Upper lobe of left lung (tissue), 6 donors: ENCODE measurements at places on chromosomes 5 and 9. TPM values are rescaled to one million over a fixed set of nuclear protein-coding genes. Genes with fewer than 3 reads are reported as not detected.

Gene GRM6
- total RNA-seq = not detected

- H3K36me3 ChIP-seq = no peaks in the 10 kb centered on the region
- H3K4me1 ChIP-seq = no peaks in the 10 kb centered on the region
- no peak for DNase-seq
- no peak overlapping the region for H3K4me3 ChIP-seq
- no peak overlapping the region for H3K27ac ChIP-seq
Measured at GRCh38 chr5:20231040-20231439, 243.0 kb upstream of the CDH18 start.

DNA sequence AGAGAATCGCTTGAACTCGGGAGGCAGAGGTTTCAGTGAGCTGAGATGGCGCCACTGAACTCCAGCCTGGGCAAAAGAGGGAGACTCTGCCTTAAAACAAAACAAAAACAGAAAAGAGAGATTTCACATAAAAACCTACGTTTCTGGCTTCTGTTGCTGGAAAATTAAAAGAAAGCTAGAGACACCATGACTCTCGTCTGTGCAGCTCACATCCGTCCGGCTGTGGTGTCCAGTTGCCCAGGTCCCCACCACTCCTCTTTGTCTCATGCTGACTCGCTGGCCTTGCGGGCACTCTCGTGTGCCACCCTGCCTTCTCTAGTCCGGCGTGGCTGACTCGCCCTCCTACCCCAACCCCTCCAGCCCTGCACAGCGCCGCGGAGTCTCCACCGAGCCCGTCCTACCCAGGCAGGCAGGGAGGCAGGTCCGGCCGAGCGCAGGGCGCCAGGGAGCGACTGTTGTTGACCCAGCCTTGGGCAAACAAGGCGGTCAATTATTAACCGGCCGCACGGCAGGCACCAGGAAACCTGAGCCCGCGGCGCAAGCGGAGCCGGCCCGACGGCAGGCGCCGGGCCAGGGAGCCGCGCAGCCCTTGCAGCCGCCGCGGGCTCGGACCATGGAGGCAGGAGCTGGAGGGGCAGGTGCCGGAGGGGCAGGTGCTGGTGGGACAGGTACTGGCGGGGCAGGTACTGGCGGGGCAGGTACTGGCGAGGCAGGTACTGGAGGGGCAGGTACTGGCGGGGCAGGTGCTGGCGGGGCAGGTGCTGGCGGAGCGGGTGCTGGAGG, at the start of gene PRRT1B:
Gene PRRT1B (plus strand): TSS at position 521 of the 783 bp plus-strand sequence. CDS start 93 bp downstream, at position 614.
- H3K36me3 ChIP-seq = no peaks in the 10 kb centered on the region
- H3K4me3 ChIP-seq = peak within 1 kb of the TSS; percentile 51
- peaks cover 14% of the 10 kb centered on the region for H3K4me1 ChIP-seq
- DNase-seq = peak; percentile 91

DNA sequence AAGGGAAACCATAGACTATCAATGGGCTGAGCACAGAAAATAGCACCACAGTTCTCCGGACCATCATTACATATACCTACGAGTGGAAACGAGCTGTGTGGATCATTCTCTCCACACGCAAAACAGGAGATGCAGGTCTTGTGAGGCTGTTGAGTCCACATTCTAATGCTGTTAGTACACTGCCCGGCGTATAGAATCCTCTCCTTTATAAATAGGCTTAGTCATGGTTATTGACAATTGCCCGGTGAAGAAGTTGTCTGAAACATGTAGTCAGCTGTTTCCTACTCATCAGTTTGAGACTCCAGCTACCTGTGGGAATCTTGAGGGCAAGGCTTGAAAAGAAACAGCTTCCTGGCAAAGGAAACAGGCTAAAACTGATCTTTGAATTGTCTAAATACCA, 602.0 kb upstream of the EDIL3 start:
- DNase-seq = no peak
- H3K4me1 ChIP-seq = no peaks in the 10 kb centered on the region
- no peak overlapping the region for H3K4me3 ChIP-seq

DNA sequence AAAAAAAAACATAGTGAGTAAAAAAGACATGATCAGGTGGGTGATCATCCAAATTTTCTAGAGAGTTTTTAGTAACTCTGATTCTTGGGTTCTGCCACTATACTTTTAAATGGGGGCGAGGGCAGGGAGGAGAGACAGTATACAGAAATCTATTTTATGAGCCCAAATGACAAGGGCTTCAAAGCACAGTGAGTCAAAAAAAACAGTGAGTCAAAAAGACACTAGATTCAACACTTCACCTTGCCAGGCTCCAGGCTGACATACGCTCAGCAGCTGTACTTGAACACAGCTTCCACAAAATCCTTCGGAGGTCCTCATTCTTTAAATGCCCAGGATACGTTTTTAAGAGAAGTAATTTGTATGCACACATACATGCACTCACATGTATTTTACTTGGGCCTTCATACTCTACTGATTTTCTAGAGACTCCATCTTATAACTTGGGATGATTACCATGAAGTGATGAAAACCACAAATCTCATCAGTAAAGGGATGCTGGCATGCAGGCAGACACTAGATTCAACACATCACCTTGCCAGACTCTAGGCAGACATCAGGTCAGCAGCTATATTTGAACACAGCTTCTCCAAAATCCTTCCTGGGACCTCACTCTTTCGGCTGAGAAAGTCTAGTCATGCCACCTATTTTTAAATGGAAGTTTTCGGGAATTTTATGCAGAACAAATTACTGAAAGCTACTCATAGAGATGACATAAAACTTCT, 28.8 kb downstream of the NR3C1 start:
- H3K4me1 ChIP-seq = peaks cover 34% of the 10 kb centered on the region
- H3K4me3 ChIP-seq = no peak overlapping the region
- DNase-seq = no peak
- no peak overlapping the region for H3K27ac ChIP-seq

Gene PCDHB3
- total RNA-seq = 4.2 TPM
